ENCODE measurements at places on chromosomes 1 and 21.

DNA sequence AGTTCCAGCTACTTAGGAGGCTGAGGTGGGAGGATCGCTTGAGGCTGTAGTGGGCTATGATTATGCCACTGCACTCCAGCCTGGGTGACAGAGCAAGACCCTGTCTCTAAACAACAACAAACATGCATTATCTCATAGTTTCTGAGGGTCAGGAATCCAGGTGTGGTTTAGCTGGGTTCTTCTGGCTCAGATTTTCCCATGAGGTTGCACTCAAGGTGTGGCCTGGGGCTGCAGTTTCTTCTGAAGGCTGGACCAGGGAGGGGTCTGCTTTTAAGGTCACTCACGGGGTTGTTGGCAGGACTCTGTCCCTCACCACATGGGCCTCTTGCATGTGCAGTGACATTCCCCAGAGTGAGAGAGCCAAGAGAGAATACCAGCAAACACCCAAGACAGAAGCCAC lies 77.0 kb downstream of the EPHB2 start:
- DNase-seq: no peak

- DNase-seq: no peak
Observed at GRCh38 chr1:29236712-29237128, 398 bp downstream of the PTPRU start.

- no peak for DNase-seq
Observed at GRCh38 chr1:32984455-32985171, 20.0 kb upstream of the RNF19B start.

- no peak for DNase-seq
Observed at GRCh38 chr1:27538793-27539192, 48.8 kb upstream of the WASF2 start.

GRCh38 chr1:226302731-226303130 lies 6.2 kb downstream of the LIN9 start:
- no peak for DNase-seq

DNA sequence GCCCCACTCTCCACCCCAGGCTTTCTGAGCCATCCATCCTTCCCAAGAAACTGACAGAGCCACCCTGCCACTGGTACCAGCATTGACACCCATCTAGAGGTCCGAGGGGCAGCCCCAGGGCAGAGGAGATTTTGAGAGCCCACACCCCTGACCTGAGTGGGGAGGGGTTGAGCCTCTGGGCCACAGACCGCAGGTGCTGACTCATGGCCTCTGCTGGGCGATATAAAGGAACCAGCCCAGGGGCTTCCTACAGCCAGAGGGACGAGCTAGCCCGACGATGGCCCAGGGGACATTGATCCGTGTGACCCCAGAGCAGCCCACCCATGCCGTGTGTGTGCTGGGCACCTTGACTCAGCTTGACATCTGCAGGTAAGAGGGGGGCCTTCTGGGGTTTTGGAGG lies at the start of gene PADI4:
Gene PADI4 (plus strand): TSS at position 252 of the 400 bp plus-strand sequence. CDS start 26 bp downstream, at position 278.
- DNase-seq: no peak

- DNase-seq: no peak
Observed at GRCh38 chr1:92291372-92291999, 7.3 kb downstream of the GLMN start.

DNA sequence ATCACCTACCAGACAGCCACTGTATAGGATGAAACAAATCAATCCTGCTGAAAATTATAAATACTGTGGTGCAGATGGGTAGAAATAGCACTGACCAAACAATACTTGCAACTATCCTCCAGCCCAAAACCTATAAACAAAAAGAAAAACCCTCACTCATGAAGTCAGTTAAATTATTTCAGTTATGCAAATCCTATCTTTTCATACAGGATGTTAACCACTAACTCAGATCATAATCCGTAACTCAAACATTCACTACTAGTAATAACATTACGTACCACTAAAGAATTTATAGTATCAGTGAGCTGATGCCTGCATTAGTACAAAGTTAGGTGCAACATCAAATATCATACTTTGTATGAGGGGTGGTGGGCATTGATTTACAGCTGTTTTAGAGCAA lies 2.6 kb downstream of the NDC1 start:
- DNase-seq: no peak

GRCh38 chr1:28329395-28330153 lies 734 bp downstream of the MED18 start:
- peak; percentile 49 for DNase-seq

DNA sequence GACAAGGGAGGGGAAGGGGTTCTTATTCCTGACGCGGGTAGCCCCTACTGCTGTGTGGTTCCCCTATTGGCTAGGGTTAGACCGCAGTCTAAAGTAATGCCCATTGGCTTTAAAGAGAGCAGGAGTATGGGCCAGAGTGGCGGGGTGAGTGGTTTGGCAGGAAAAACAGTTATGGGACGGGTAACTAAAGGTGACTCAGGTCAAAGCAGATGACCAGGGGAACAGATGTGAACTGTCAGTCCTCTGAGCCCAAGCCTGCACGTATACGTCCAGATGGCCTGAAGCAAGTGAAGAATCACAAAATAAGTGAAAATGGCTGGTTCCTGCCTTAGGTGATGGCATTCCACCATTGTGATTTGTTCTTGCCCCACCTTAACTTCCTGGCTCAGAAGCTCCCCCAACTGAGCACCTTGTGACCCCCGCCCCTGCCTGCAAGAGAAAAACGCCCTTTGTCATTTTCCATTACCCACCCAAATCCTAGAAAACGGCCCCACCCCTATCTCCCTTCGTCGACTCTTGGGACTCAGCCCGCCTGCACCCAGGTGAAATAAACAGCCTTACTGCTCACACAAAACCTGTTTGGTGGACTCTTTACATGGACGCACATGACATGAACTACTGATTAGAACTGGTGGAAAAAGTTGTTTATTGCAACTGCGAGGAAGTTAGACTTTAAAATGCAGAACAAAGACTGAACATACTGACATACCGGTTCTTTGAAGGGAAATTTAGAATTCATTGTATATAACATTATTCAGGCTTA lies 758 bp upstream of the ATAD3B start:
- no peak for DNase-seq

GRCh38 chr1:10082785-10083479 lies 50.2 kb downstream of the UBE4B start:
- no peak for DNase-seq

DNA sequence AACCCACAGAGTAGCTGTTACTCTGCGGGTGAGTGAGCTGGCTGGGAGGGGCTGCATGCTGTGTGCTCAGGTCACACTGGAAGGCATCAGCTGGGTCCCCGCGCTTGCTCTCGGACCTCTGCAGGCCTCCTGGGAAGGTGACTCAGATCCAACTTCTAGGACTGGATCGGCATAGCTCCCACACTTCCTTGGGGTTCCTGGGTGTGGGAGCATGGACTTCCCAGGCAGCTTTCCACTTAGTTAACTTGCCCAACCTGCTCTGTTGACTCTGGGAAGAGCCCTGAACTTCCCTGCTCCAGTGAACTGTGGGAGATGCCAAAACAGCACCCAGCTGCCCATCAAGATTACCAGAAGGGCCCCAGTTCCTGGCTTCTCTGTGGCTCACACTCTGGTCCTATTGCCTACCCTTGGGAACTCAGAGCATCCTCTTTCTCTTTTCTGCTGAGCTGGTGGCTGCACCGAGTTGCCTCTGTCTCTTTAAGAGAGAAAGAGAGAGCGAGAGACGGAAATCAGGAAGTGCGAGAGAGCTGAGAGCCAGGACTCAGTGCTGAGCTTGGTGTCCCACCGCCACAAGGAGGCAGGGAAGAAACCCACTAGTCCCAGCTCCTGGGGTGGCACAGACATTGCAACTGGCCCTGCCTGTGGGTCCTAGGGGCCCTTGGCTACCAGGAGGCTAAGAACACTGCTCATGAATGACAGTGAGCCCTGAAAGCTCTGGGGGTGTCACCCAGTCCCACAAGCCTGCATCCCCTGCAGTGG lies at the start of gene IKBKE:
Gene IKBKE (plus strand): TSS at position 544 of the 759 bp plus-strand sequence. CDS start 2,752 bp downstream, outside the sequence.
- DNase-seq: peak; percentile 79

DNA sequence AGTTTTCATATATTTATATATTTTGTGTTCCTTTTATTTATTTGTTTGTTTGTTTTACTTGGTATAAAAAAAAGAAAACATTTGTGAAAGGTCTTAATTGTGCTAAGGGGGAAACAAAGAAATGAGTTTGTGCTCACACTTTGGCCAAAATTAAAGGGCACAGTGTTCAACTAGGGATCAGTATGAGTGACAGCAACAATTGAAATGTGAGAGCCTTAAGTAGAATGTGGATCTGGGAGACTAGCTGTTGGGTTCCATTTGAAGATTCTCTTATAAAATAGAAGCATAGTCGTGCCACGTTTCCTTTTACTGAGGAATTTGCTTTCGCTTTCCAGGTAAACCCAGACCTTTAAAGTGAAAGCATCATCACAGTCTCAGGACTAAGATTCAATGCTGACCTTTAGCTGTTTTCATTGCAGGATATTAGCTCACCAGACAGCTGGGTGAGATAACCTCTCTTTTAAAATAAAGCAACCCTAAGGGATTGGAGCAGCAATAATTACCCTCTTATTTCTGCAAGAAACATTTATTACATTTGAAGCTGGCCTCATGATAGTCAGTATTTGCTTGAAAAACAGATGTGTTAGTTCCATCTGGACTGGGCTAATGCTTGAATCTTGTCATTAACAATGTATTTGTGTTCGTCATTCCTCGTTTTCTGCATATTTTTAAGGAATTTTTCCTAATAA lies 37.1 kb upstream of the CD55 start:
- DNase-seq: no peak

GRCh38 chr1:153805042-153805745 lies 30.0 kb downstream of the SLC27A3 start:
- peak; percentile 75 for DNase-seq

DNA sequence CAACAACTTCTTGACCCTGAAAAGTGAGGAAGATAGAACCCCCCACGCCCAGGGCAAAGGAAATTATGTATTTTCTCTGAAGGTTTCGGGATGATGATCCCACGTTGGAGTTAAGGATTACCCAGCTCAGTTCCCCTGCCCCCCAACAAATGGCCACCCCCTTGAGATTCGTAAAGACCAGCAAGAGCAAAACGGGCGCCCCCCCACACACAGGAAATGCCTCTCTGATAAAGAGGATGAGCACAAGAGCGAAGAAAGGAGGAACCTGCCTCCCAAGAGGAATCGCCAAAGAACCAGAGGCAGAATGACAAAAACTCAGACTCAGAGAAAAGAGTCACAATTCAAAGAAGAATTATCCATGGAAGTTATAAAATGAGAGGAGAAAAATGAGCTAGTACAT lies 576.9 kb downstream of the MATN1 start:
- no peak for DNase-seq
